ENCODE measurements at places on chromosomes 3 and 15.

DNA sequence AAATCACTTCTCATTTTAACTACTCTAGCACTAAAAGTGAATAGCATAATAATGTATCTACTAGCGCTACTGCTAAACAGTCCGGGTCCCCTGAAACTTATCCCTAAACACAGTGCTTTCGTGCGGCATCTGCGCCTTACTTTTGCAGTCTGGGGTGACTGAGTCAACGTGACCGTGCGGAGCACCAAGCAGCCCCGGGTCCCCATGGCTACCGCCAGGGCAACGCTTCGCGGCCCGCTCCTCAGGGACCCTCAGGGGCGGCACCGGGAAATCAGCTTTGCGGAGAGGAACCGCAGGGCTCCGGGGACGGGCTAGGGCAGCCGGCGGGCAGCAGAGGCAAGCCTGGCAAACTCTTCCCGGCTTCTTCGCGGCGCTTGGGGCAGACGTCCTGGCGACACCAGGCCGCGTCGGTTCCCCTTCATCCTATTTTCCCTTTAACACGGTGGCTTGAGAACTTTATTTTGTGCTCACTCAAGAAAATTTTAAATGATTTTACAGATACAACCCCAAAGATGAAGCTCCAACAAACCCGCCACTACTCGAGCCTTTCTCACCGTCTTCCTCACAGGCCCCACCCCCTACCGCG lies 757 bp upstream of the DIPK2A start:
- peak; percentile 75 for DNase-seq

DNA sequence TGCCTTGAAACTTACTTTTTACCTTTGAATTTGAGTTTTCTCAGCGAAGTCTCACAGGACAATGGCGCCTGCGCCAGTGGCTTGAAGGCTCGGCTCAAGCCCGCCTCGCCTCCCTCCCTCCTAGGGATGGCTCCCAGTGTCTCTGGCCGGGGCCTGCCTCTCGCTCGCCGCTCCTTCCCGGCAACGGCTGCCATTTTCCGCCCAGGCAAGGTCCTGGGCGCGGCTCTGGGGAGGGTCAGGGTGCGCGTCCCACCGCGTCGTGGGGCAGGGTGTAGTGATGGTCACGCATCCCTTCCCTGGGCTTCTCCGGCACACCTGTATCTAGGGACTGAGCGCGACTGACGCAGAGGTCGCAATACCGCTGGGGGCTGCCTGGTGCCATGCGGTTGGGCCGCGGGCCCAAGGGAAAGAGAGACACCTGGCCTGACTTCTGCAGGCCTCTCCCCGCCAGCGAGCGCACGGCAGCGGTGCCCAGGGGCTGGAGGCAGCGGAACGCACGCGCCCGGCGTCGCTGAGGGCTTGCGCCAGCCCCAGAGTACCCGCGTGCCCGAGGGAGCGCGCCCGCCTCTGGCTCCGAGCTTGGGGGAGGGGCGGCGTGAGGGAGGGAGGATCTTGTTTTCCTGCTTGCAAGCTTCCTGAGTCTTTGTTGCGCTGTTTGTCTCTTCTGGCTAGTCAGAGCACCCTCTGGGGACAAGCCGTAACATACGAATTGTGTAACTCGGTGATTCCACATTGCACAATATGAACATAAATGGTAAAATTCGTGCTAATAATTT lies 20.7 kb upstream of the FEM1B start:
- peak; percentile 95 for DNase-seq

- DNase-seq = no peak
Observed at GRCh38 chr3:139308560-139308959, 35.3 kb upstream of the MRPS22 start.

DNA sequence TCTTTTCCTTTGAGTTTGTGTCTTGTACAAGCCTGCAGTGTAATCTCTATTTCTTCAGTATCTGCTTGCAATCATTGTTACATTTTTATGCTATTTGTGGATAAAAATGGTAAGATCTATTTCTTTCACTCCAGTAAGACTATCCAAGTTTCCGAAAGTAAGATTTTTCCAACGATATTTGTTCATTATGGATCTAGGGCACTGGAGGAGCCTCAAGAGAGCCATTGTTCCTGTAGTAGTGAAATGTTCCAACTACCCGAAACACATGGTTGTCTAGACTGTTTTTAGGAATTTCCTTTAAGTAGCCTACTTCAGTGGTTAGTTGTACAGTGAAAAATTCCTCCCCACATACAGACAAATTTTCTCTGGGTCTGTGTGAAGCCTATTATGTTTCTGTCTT lies 597.4 kb downstream of the RSL24D1 start:
- DNase-seq = no peak

- DNase-seq = no peak
Observed at GRCh38 chr15:81485806-81486205, 111.8 kb upstream of the TMC3 start.

DNA sequence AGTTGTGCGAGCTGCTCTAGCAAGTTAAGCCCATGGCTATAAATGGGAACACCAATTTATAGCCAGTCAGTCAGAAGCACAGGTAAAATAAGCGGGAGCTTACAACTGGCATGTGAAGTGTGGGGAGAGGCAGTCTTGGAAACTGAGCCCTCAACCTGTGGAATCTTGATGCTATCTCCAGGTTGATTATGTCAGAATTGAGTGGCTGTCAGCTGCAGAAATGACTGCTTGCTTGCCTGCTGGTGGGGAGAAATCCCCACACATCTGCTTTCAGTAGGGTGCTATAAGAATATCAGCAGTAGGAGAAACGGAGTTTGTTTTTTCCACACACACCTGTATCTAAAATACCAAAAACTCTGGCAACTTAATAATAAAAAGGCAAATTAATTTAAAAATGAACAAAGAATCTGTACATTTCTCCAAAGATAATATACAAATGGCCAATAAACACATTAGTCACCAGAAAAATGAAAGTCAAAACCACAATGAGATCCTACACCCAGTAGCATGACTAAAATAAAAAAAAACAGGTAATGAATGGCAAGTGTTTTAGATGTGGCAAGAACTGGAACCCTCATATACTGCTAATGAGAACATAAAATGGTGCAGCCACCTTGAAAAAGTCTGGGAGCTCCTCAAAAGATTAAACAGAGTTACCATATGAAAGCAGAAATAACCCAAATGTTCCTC lies 26.0 kb upstream of the MAP4 start:
- DNase-seq = no peak

DNA sequence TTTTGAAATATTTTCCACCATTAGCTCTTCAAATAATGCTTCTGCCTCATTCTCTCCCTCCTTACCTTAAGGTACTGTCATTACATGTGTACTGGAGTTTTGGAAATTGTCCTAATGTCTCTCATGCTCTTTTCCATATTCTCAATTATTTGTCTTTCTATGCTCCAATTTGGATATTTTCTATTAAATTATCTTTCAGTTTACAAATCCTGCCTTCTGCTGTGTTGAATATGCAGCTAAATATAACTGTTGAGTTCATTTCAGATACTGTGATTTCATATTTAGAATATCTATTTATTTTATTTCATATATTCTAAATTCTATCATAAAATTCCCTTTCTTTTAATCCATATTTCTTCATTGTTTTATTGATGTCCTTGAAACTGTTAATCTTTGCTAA lies 388.0 kb upstream of the CDIN1 start:
- DNase-seq = no peak

GRCh38 chr15:45790325-45790943 lies 155.6 kb downstream of the SQOR start:
- peak; percentile 42 for DNase-seq

GRCh38 chr15:85118173-85118572 lies 136.5 kb downstream of the PDE8A start:
- DNase-seq = no peak
